ENCODE measurements at places on chromosomes 11 and 22.

DNA sequence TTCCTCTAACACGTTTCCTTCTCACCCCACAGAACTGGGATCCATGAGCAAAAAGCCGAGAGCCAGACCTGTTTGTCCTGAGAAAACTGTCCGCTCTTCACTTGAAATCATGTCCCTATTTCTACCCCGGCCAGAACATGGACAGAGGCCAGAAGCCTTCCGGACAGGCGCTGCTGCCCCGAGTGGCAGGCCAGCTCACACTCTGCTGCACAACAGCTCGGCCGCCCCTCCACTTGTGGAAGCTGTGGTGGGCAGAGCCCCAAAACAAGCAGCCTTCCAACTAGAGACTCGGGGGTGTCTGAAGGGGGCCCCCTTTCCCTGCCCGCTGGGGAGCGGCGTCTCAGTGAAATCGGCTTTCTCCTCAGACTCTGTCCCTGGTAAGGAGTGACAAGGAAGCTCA is 24.0 kb downstream of the CD5 start:
- H3K4me1 ChIP-seq, result peaks cover 25% of the 10 kb centered on the region
- no peak overlapping the region for H3K27ac ChIP-seq
- peaks cover 17% of the 10 kb centered on the region for H3K36me3 ChIP-seq
- no peak overlapping the region for H3K4me3 ChIP-seq
- H3K27me3 ChIP-seq, result peaks cover 22% of the 10 kb centered on the region

DNA sequence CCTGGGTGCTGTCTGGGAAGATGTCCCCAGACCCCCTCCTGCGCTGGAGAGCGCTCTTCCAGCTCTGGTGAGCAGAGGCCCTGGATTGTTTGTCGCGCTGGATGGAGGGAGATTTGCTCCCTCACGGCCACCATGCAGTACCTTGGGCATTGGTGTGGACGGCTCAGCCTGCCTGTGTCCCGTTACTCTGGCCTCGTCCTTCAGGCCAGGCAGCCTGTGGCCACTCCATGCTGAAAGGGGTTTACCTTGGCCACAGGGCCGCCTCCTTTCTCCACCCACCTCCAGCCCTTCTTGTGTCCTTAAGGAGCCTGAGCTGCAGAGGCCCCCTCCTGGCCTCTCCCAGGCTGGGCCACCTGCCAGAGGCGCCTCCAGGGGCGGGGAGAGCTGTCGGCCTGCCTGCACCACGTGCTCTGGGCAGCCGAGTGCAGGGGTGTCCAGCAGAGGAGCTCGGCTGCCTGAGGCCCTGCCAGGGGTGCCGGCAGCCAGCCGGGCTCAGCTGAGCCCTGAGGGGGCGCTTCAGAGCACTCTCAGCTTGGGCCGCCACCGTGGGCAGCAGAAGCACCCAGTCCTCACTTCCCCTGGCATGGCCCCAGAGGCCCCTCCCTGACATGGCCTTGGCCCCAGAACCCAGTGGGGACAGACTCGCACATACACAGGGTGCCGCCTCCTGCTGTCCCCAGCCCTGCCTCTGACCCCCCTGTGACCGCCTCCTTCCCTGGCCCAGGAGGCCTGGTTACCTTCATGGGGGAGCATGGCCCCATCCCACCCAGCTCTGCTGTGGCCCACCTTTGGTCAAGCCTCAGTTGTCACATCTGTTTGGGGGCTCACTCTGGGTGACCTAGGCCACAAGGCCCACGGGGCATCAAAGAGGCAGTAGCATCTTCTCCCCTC is 3.4 kb downstream of the CCND1 start:
- no peaks in the 10 kb centered on the region for H3K27me3 ChIP-seq
- peaks cover 33% of the 10 kb centered on the region for H3K4me1 ChIP-seq
- DNase-seq, result peak; percentile 80
- H3K27ac ChIP-seq, result peak overlapping the region; percentile 26
- peaks cover 59% of the 10 kb centered on the region for H3K36me3 ChIP-seq

DNA sequence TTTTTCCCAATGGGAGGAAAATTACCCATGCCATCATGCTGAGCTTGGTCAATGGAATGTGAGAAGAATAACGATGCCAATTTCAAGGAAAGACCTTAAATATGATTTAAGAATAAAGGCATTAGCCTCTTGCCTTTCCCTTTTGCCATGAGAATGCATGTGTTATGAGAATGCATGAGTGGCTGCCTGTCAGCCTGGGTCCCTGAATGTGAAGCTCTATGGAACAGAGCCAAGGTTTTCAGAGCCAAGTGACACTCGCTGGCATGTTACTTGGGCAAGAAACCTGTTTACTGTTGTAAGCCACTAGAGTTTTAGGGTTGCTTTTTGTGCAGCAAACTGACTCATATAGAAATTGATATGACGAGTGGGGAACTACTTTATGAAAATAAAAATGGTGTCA is 75.7 kb downstream of the JRKL start:
- H3K4me1 ChIP-seq, result no peaks in the 10 kb centered on the region
- DNase-seq, result no peak
- H3K4me3 ChIP-seq, result no peak overlapping the region
- peaks cover 6% of the 10 kb centered on the region for H3K27me3 ChIP-seq
- H3K27ac ChIP-seq, result no peak overlapping the region

GRCh38 chr11:122105044-122105758 is 10.8 kb downstream of the BLID start:
- peak overlapping the region; percentile 59 for H3K4me3 ChIP-seq
- H3K27ac ChIP-seq, result no peak overlapping the region
- no peaks in the 10 kb centered on the region for H3K27me3 ChIP-seq
- H3K36me3 ChIP-seq, result no peaks in the 10 kb centered on the region
- DNase-seq, result no peak

DNA sequence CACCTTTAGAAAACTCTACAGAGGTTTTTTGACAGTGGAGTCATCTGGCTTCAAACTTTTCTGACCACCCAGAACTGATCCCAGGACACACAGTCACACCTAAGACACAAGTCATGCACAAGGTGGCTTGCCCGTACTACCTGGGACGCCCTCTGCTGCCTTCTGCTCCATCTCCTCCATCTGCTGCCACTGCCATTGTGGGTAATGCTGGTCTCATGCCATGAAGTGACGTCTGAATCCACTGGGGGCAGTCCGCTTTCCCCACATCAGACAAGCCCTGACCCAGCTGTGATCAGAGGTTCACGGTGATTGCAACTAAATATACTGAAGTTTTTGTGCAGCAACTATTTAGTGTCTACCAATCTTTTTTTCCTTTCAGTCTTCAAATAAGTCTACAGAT is 5.4 kb upstream of the NDUFS8 start:
- no peak for DNase-seq
- H3K4me3 ChIP-seq, result no peak overlapping the region
- no peak overlapping the region for H3K27ac ChIP-seq
- peaks cover 42% of the 10 kb centered on the region for H3K36me3 ChIP-seq

DNA sequence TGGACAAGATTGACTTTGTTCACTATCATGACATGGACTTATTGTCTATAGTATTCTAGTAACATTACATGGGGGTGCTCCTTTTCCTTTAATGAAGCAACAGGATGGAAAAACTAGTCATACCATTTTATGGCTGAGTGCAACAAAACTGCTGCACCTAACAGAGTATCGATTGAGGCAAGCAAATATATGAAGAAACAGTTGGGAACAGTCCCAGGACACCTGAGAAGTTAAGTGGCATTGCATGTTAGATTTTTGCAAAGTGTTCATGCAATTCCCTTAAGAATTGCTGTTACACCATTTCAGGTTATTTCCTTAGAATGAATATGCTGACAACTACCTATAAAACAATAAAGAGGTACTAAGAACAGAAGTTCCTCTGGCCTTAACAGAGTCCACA is 541.5 kb upstream of the ANO3 start:
- no peak for DNase-seq
- H3K27ac ChIP-seq, result no peak overlapping the region

DNA sequence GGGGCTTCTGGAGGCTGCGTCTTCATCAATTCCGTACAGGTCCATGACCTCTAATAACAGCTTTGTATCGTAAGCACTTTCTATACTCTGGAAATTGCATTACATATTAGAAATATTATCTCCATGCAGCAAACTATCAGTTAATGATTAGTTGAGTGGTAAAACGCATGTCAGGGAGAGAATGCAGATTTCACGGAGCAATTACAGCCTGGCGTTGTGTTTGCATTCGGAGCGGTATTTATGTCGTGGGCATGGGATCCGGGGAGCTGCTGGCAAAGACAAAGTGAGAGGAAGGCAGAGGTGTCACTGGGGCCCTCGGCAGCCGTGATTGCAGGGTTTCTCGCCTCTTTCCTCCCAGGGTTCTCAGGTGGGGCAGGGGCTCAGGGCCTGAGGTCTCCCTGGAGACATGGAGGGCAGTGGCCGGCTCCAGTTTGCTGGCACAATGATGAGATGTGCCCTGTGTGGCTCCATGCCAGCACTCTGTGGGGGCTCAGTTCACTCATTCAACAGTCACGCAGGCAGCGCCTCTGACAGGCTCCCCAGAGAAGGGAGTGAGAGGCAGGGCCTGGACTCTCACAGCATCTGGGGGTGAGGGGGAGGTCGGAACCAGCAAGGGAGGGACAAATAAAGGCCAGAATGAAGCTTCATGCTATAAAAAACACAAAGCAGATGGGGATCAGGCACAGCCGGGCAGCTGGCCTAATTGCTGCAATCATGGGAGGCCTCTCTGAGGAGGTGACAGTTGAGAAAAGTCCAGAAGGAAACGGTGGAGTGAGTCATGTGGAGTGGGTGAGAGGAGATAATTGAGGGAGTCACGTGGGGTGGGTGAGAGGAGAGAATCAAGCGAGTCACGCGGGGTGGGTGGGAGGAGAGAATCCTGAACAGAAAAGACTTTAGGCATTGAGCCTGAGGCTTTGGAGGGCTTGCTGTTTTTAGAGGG is 1002.7 kb downstream of the BRD1 start:
- no peak overlapping the region for H3K27ac ChIP-seq
- H3K4me1 ChIP-seq, result no peaks in the 10 kb centered on the region
- no peaks in the 10 kb centered on the region for H3K27me3 ChIP-seq
- no peak for DNase-seq
- no peaks in the 10 kb centered on the region for H3K36me3 ChIP-seq
- no peak overlapping the region for H3K4me3 ChIP-seq

DNA sequence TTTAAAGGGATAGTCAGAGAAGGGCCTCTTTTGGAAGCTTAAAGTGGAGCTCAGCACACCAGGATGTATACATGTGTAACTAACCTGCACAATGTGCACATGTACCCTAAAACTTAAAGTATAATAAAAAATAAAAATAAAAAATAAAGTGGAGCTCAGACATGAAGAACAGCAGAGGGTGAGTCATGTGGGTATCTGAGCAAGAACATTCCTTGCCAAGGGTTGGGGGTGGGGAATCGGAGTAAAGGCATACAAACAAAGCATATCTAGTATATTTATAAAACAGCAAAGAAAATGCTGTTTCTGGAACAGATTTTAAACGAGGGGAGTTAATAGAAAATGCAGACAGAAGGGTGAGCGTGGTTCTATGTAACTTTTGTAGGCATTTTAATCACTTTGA is 562.6 kb upstream of the ANO3 start:
- peak; percentile 29 for DNase-seq
- H3K4me1 ChIP-seq, result no peaks in the 10 kb centered on the region
- no peak overlapping the region for H3K4me3 ChIP-seq
- no peaks in the 10 kb centered on the region for H3K36me3 ChIP-seq

DNA sequence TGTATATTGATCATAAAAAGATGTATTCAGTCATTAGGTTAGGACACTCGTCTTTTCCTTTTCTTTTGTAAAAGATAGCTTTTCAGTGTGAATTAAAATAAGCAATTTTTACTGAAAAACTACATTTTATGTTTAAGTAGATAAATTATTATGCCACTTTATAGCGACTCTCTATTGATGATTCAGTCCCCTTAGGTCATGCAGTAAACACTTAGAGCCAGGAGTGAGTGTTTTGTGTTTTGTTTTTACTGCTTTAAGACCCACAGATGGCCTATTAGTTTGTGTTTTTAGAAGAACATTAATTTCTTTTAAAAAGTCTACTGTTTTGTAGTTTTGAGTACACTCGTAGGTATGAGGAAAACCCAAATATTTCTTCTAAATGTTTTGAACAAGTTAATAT is 86.6 kb downstream of the YAP1 start:
- no peaks in the 10 kb centered on the region for H3K27me3 ChIP-seq
- no peak overlapping the region for H3K27ac ChIP-seq
- H3K36me3 ChIP-seq, result peaks cover 2% of the 10 kb centered on the region
- no peak overlapping the region for H3K4me3 ChIP-seq
- DNase-seq, result peak; percentile 62

DNA sequence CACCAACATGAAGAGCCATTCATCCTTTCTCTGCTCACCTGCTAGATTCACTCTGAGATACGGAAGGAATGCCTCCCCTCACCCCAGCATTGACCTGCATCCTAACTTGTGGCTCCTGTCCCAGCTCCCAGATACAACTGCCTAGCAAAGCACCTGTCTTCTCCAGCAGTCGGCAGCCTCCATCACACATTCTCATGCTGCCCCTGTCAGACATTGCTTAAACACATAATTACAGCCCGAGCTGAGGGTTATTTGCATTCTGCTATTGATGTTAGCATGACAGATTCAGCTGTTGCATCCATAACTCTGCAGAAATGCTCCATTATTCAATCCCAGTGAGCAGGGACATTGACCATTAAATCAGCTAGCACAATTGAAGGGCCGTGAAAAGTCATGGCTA is 184.4 kb upstream of the NARS2 start:
- no peaks in the 10 kb centered on the region for H3K27me3 ChIP-seq
- H3K36me3 ChIP-seq, result peaks cover 3% of the 10 kb centered on the region
- DNase-seq, result no peak
- H3K27ac ChIP-seq, result no peak overlapping the region
- peaks cover 3% of the 10 kb centered on the region for H3K4me1 ChIP-seq

DNA sequence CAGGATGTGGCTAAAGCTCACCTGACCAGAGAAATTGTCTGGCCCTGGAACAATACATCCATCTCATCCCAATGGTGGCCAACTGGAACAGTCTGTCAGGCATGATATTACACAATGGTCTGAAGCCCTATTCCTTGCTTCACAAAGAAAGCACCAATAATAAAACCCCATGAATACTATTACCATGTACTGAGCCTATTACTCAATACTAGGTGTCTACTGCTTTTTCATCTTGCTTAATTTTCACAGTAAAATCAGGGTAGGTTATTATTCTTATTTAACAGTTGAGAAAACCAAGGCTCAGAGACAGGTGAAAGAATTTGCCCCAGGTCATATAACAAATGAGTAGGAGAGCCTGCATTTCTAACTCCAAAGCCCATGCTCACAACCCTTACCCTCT is 68.9 kb upstream of the CAPRIN1 start:
- no peaks in the 10 kb centered on the region for H3K36me3 ChIP-seq
- peaks cover 45% of the 10 kb centered on the region for H3K27me3 ChIP-seq
- H3K27ac ChIP-seq, result no peak overlapping the region
- no peak overlapping the region for H3K4me3 ChIP-seq
- DNase-seq, result no peak
- no peaks in the 10 kb centered on the region for H3K4me1 ChIP-seq

DNA sequence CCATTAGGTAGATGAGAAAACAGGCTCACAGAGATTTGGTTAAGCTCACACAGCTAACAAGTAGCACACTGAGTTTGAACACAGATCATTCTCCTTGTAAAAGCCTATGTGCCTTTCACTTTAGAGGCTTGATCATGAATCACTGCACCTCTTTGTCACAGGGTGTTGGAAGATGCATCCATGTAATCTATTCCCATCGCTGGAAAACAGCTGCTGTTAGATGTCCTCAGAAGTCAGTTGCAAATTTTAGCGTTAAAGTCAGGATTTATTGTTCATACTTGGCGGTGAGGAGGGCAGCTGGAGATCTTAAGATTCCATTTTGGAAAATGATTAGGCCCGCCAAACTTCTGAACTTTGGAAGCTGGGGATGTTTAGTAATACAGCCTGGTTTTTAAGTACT is 2.6 kb downstream of the CNTF start:
- no peak overlapping the region for H3K4me3 ChIP-seq
- H3K36me3 ChIP-seq, result peaks cover 13% of the 10 kb centered on the region
- DNase-seq, result no peak
- H3K4me1 ChIP-seq, result peaks cover 9% of the 10 kb centered on the region
